ENCODE measurements at places on chromosomes 16 and 17.

DNA sequence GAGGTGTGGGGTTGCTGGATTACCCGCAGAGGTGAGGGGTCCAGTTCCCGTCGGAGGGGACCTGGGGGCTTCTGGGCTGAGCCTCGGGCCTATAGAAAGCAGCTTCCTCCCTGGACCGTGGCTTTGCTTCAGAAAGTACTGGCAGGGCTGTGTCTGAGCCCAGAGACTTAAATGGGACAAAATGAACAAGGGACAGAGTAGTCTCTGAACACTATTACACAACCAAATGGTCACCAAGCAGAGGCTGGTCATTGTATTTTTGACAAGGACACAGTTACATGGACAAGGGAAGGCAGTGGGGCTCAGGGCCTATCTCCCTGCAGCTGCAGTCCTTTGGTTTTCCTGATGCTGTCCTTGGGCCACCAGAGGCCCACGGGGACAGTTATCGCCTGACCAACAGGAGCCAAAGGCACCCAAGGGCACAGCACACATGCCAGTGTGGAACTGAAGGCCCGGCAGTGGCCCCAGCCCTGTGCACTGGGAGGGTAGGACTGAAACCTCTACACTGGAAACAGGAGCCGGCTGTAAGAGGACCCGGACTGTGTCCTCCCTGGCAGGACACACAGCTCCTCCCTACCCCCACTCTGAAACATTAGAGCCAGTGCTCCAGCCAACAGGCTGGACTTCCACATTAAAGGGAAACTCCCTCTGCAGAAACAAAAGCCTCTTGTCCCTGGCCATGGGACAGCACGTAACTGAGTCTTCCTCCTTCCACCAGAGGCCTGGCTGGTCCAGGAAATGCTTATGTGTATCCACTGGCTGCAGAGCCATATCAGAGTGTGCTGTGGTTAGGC, 26.0 kb upstream of the ERN1 start:
- DNase-seq, result no peak

- DNase-seq, result no peak
These were observed 1.7 kb upstream of the ZNF423 start for GRCh38 chr16:49857423-49858181.

- no peak for DNase-seq
These were observed 32.8 kb downstream of the VAC14 start for GRCh38 chr16:70768203-70768580.

- DNase-seq, result no peak
These were observed 176.8 kb downstream of the ZNF423 start for GRCh38 chr16:49679095-49679494.

DNA sequence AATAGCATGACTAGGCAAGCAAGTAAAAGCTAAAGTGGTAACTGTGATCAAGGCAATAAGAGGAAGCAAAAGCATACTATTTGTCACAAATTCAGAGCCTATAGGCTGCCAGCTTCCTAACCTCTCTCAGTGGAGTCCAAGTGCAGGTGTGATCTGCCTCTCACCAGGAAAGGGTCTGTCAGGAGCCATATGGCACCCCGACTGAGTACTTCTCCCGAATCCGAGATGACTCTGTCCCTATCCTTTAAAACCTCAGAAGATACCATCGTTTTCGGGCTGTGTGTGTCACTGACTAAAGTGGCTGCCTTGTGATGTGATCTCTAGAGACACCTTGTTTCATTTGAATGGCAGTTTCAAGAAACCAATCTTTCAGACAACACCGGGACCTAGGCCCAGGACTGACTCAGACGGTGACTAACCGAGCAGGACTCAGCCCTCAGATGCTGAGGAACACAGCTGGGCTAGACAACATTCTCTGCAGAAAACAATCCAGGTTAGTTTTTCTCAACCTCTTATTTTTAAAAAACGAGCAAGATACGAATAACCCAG, 63.6 kb downstream of the SMG6 start:
- no peak for DNase-seq

DNA sequence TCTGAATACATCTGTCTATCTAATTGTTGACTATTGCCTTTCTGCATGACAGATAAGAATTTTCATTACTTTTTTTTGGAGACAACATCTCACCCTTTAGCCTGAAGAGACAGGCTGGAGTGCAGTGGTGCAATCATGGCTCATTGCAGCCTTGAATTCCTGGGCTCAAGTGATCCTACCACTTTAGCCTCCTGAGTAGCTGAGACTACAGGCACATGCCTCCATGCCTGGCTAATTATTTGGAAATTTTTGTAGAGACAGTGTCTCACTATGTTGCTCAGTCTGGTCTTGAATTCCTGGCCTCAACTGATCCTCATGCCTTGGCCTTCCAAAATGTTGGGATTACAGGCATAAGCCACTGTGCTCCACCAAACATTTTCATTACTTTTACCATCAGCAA, 99.8 kb upstream of the ELAC2 start:
- no peak for DNase-seq

GRCh38 chr16:2157480-2158261, 2.1 kb downstream of the TRAF7 start:
- DNase-seq, result no peak

DNA sequence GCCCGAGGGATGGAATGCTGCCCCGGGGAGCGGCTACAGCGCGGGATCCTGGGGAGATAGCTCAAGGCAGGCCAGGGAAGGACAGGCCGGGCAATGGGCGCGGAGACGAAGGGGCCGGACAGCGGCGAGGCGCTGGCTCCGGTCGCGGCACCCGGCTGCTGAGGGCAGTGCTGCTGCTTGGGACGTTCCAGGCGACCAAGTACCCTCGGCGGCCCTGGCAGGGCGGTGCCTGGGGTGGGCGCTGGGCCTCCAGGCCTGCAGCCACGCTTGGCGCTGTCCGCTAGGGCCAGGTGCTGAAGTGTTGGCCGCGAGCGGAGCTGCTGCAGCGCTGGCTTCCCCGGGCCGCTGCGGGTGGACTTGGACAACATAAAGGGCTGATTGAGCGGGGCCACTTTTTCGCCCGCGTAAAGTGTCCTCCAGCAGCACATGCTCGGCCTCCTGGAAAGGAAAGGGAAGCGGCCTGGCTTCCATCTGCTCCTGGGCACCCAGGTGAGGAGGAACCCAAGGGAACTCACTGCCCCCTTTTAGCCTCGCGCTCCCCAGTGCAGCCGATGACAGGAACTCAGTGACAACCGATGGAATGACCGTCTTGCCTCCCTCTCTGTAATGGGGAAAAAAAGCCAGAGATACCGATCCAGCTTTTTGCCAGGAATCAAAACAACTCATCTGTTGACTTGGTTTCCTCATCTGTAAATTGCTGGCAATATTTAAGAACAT, 23.7 kb downstream of the CLEC3A start:
- DNase-seq, result no peak

DNA sequence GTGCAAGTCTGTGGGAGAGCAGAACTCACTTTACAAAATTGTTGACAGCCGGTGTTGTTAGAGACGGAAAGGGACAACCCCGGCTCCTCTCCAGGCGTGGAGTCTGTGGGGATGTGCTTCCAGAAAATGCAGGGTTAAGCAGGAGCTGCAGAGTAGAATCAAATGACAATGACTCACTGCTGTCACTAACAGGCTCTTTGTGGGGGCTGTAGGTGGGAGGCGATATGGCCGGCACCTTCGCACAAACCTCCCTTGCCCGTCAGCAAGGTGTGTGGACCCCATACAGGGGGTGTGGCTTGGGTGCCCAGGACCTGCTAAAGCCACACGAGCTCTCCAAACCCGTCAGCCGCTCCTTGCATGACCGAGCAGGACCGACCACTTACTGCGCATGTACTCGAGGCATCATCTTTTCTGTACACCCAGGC, 5.8 kb downstream of the PDK2 start:
- DNase-seq, result no peak

DNA sequence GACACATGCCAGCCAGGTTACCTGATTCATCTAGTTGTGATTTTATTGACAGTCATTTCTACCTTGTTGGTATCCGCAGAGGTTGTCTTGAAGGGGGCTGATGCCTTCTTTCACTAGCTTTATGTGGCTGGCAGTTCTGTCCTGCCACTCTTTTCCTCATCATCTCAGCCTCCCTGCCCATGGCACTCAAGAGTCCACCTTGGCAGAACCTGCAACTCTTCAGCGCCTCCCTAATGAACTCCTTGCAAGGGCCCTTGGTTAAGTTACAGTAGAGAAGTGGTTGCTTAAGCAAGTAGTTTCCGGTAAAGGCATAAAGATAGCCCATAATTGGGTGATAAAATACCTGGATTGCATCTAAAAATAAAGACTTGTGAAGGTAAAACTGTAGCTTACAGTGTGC, 489.9 kb downstream of the WWOX start:
- no peak for DNase-seq

DNA sequence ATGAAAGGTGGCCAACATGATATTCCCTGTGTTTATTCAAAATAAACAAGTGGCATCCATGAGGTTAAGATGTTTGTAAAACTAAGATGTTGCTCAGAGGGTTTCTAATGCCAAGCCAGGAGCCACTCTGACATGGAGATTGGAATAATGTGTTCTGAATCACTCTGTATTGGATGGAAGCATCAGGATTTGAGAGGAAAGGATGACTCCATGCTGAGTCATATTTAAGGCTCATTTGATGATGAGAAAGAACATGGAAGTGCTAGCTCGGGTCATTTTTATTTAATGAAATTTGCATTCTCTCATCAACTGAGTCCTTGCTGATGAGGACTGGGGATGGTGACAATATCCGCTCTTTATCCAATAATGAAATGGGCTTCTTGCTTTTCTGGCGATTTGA, 6.2 kb downstream of the VAT1L start:
- DNase-seq, result no peak

Data from T-helper 22 cell (primary cell).